Activated naive CD4-positive, alpha-beta T cell treated with Interleukin-2 at 50 U/mL for 16 hours (primary cell): ENCODE measurements at places on chromosomes 2 and 18.

- no peak for DNase-seq
These were observed 859.3 kb downstream of the BCL11A start for GRCh38 chr2:59694176-59694575.

- no peak for DNase-seq
These were observed 1.8 kb downstream of the PRKCE start for GRCh38 chr2:45653122-45653913.

DNA sequence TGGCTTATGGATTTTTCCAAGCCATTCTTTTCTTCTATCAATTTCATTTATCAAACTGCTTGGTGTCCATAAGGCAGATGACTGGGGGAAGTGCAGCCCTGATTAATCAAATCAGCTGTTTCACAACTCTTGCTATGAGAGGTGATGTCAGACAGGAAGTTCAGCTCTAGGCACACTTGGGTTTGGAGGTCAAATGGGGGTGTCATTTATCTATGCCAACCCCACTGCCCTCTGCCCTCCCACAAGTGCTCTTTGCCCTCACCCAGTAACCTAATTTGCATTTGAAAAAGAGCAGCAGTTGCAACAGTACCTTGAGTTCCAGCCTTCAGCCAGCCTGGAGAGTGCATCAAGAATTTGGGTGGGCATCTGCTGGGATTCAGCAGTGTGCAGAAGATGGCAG lies 431.3 kb upstream of the SPRED2 start:
- DNase-seq = no peak

GRCh38 chr2:185990861-185991525 lies 252.4 kb downstream of the FSIP2 start:
- DNase-seq = no peak

- no peak for DNase-seq
These were observed 41.5 kb downstream of the SP140 start for GRCh38 chr2:230267059-230267458.

DNA sequence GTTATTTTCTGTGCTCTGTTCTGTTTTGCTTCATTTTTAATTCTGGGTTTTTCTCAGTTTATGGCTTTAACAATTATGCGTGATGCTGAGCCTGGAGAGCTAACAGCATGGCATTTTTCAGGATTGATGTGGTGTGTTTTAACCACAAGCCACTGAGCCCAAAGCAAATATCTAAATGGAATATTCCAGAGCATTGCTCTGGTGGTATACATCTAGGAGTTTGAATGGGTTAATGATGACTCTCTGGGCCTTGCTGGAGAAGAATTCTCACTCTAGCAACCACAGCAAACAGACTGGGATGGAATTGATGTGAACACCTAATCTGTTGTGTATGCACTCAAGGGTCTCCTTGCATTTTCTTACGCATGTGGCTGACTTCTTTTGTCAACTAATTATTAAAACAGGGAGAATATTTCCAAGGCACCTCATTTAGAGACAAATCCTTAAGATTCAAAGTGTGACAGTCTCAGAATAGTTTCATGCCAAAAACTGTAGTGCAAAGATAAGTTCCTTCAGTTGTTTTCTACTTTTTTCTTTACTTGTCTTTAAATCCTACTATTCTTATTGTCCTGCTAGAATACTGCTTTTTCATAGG lies 164.0 kb downstream of the DTNA start:
- DNase-seq = no peak

DNA sequence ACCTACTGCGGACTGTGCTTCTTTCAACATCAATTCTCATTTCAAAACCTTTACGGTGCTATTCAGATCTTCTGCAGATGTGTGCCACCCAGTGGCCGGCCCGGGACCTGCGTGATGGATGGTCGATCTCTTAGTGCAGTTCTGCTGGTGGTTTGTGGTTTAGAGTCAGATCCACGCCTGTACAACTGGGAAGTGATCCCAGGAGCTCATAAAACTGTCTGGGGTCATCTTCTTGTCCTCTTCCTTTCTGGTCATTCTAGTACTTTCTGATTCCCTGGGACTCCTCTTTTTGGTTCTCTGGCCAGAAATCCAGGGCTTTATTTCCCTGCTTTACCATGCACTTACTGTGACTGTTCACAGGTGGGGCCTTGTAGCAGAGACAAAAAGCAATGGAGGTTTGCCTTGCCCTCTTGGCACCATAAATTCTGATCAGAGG lies 15.8 kb upstream of the SELENOI start:
- DNase-seq = peak; percentile 84

- DNase-seq = no peak
These were observed 2.9 kb downstream of the CASP10 start for GRCh38 chr2:201185863-201186262.

- DNase-seq = no peak
These were observed 79.8 kb upstream of the PIK3C3 start for GRCh38 chr18:41875094-41875780.

GRCh38 chr2:179541586-179541985 lies 277.0 kb upstream of the SESTD1 start:
- no peak for DNase-seq

DNA sequence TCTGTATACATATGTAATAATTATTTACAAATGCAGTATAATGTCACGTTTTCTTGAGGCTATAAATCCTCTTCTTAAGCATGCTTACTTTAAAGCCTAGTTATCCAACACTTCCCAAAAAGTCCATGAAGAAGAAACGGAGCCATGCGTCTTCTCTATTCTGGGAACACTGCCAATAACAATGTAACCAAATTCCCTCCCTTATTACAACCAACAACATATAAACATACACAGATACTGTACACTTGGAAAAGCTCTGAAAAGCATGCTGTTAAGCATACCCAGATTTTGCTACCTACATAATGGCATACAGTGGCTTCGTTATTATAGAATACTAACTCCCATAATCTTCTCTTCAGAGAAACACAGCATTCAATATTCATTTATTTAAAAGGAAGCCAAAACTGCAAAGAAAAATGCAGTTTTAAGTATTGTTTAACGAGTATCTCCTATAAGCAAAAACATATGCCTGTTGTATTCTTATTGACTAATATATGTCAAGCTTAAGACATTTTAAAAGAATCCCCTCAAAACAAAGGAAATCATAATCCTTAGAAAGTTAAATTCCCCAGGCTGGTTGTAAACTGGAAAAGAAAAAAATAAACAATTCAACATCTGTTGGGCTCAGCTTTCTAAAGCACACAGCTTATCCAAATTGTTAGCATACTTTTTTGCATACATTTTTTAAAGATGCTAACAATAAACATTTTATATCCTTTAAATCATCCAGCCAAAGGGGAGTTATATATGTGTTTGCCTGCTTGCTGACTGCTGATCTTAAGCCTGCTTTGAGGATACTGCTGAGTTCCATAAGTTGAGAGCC lies 83.4 kb downstream of the SLC25A12 start:
- DNase-seq = no peak

GRCh38 chr2:46667945-46668344 lies 188.6 kb downstream of the TMEM247 start:
- no peak for DNase-seq

- no peak for DNase-seq
These were observed 573.2 kb downstream of the ZEB2 start for GRCh38 chr2:143946436-143947391.

DNA sequence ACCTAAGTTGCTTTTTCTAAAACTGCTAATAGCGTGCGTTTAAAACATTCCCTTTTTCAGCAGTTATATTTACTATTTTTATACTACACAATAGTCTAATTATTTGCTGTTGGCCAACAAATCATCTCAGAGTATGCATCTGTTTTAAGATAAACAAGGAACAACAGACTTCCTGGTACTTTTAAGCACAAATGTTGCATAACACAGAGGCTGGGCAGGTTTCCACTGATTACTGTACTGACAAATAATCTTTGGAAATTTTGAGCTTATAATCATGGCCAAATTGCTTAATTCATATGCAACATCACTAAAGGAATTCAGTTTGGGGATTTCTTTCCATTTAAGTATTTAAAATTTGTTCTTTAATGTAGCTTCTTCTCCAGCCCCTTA lies 737.4 kb upstream of the SALL3 start:
- no peak for DNase-seq

DNA sequence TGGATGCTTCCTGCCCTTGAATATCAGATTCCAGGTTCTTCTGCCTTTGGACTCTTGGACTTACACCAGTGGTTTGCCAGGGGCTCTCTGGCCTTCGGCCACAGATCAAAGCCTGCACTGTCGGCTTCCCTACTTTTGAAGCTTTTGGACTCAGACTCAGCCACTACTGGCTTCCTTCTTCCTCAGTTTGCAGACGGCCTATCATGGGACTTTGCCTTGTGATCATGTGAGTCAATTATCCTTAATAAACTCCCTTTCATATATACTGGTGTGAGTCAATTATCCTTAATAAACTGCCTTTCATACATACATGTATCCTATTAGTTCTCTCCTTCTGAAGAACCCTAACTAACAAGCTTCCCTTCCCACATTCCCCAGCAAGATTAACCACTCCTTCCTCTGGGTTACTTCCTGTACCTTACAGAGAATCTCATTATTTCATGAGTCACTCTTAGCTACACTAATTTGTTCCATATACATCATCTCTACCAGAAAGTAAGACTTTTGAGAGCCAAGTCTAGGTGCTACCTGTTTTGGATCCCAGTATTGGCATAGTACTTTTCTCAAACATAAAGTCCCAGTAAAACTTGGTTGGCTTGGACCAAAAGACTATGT lies 31.3 kb upstream of the LRATD1 start:
- DNase-seq = no peak

DNA sequence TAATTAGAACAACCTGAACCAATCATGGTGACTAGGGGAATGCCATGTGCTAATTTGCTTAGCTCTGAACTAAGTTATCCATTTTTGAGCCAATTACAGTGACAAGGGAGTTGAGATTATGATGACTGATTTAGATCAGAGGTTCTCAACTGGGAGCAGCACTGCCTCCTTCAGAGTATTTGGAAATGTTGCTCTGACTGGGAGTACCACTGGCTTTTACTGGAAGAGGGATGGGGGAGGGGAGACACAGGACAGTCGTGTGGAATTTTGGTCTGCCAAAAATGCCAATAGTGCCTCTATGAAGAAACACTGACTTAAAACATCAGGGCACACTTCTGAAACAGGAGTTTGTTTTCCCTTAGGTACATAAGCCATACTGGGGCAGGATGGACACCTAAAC lies 48.1 kb upstream of the VPS54 start:
- no peak for DNase-seq

DNA sequence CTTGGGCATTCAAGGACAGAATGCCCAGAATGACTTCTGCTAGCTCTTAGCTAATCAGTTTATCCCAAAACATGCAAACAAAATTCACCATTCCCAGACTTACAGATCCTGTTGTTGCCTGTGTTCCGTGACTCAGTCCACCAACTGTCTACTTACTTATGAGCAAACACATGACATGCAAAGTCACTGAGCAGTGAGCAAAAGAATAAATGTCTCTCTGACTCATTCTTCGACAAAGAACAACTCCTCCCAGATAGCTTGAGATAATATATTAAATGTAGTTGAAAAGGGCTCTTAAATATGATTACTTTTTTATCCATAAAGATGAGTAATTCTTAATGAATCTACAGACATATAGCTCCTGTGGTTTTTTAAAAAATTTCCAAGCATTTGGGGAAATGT lies 9.0 kb upstream of the CREG2 start:
- DNase-seq = no peak

DNA sequence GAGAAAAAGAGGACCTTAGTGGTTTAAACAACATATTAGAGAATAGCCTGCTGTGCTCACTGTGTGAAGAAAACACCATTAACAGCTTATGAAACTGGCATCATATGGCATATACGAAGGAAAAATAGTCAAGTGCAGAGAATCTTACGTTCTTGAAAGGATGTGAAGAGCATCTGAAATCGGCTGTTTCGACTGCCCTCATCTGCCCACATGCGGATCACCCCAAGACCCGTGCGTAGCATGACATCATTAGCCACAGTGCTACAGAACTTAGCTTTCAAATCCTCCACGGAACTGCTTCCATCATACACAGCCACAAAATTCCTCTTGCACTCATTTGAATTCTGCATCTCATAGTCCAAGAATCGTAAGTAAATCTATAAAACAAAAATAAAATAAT lies 84.3 kb downstream of the NETO1 start:
- DNase-seq = no peak

- peak; percentile 24 for DNase-seq
These were observed 13.6 kb upstream of the THADA start for GRCh38 chr2:43609290-43609918.

- no peak for DNase-seq
These were observed 31.5 kb downstream of the NOL10 start for GRCh38 chr2:10658041-10658913.

- no peak for DNase-seq
These were observed 398.7 kb downstream of the DSEL start for GRCh38 chr18:67117804-67118203.

GRCh38 chr2:118698564-118698963 lies 148.9 kb downstream of the EN1 start:
- DNase-seq = no peak

DNA sequence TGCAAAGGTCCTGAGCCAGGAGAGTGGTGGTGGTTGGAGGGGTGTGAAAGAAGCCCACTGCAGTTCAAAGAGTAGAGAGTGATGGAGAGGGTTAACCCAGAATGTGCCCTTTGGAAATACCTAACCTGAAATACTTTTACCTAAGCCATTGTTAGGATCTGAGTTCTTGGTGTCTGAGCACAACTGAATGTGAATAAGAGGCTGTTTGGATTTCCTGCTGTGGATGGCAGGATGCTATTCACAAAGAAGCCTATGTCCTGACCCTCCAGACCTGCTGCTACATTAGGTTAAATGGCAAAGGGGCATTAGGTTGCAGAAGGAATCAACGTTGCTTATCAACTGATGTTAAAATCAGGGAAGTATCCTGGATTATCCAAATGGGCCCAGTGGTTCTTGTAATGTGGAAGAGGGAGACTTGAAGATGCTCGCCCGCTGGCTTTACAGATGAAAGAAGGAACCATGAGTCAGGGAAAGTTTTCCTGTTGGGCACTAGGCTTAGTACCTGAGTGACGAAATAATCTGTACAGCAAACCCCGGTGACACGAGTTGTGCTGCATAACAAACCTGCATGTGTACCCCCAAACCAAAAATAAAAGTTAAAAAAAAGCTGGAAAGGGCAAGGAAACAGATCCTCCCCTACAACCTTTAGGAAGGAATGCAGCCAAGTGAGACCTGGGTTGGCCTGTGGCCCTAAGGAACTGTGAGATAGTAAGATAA lies 27.2 kb downstream of the ITGA6 start:
- DNase-seq = no peak

GRCh38 chr18:36777566-36777965 lies 51.2 kb downstream of the TPGS2 start:
- DNase-seq = no peak

DNA sequence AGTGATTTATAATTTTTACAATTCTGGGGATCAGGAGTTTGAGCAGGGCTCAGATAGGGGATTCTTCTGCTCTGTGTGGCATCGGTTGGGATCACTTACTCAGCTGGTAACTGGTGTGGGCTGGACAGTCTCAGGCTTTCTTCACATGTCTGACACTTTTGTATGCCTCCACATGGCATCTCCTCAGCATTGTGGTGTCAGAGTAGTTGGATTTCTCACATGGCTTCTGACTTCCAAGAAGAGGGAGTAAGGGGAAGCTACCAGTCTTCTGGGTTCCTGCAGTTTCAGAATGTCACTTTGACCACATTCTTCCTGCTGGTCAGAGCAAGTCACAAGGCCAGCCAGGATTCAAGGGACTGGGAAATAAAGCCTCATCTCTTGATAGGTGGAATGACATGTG lies 55.6 kb downstream of the NCOA1 start:
- no peak for DNase-seq
